ENCODE measurements at places on chromosomes 11 and 22. TPM values are rescaled to one million over a fixed set of nuclear protein-coding genes. Genes with fewer than 3 reads are reported as not detected.

KCNK4 gene
- total RNA-seq: not detected

C2CD2L gene
- 4.5 TPM for total RNA-seq

TESMIN gene
- total RNA-seq: 1.5 TPM

PLA2G6 gene
- 8.3 TPM for total RNA-seq

CFAP300 gene
- total RNA-seq: not detected

HEPN1 gene
- total RNA-seq: not detected

SLC39A13 gene
- total RNA-seq: 41.8 TPM

EHF gene
- not detected for total RNA-seq

ACCS gene
- total RNA-seq: 8.3 TPM

KCNJ1 gene
- 0.06 TPM for total RNA-seq

SLC22A24 gene
- total RNA-seq: not detected

ASCL2 gene
- total RNA-seq: not detected

OR8D1 gene
- not detected for total RNA-seq

THY1 gene
- total RNA-seq: 2.1 TPM

OSBPL5 gene
- total RNA-seq: 34.2 TPM

L3MBTL2 gene
- total RNA-seq: 24.0 TPM

TTC38 gene
- 33.2 TPM for total RNA-seq

OR52I2 gene
- total RNA-seq: not detected

BCO2 gene
- 0.65 TPM for total RNA-seq

FIBIN gene
- 0.16 TPM for total RNA-seq

VSTM5 gene
- total RNA-seq: under 0.01 TPM

GALNT18 gene
- 137 TPM for total RNA-seq

C22orf15 gene
- 0.81 TPM for total RNA-seq

GLYAT gene
- total RNA-seq: not detected

GGTLC3 gene
- not detected for total RNA-seq

CST6 gene
- total RNA-seq: 0.49 TPM

SYCE3 gene
- not detected for total RNA-seq

KCNQ1OT1 gene
- total RNA-seq: 0.32 TPM

LRRC32 gene
- 79.8 TPM for total RNA-seq

KIRREL3 gene
- not detected for total RNA-seq

OR51B4 gene
- total RNA-seq: not detected

PAX6 gene
- total RNA-seq: 0.13 TPM

PLAAT2 gene
- total RNA-seq: not detected

PLAAT5 gene
- total RNA-seq: not detected
